ENCODE measurements at places on chromosomes 12 and 14. TPM values are rescaled to one million over a fixed set of nuclear protein-coding genes. Genes with fewer than 3 reads are reported as not detected.

ATF1 gene
- 29.2 TPM for total RNA-seq

MAP3K9 gene
- total RNA-seq, result 1.7 TPM

GRIP1 gene
- 5.4 TPM for total RNA-seq

FRS2 gene
- total RNA-seq, result 19.0 TPM

DBX2 gene
- total RNA-seq, result 0.24 TPM

Data from Right ventricle myocardium inferior (tissue), 1 donor.